ENCODE measurements at places on chromosomes 16 and 17.

- no peak for DNase-seq
Measured at GRCh38 chr16:52581530-52581929, 34.6 kb upstream of the TOX3 start.

DNA sequence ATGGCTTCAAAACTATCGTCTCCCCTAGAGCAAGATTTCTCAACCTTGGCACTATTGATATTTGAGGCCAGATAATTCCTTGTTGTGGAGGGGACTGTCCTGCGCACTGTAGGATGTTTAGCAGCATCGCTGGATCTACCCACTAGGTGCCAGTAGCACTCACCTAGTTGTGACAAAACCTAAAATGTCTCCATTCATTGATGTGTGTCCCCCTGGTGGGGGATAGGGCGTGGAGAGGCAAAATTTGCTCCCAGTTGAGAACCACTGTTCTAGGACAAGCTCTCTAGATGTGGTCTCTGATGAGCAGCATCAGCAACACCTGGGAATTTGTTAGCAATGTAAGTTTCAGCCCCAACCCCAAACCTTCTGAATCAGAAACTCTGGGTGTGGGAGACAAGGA, 259.0 kb downstream of the XYLT1 start:
- DNase-seq, result no peak

GRCh38 chr17:80034791-80035686, 633 bp downstream of the TBC1D16 start:
- DNase-seq, result no peak

GRCh38 chr17:17959520-17960361, 12.5 kb downstream of the TOM1L2 start:
- no peak for DNase-seq

GRCh38 chr17:76918811-76919210, 50.6 kb downstream of the MGAT5B start:
- no peak for DNase-seq
